Activated CD8-positive, alpha-beta memory T cell treated with anti-CD3 and anti-CD28 coated beads for 1 hour (primary cell): ENCODE measurements at places on chromosomes 3 and 15.

DNA sequence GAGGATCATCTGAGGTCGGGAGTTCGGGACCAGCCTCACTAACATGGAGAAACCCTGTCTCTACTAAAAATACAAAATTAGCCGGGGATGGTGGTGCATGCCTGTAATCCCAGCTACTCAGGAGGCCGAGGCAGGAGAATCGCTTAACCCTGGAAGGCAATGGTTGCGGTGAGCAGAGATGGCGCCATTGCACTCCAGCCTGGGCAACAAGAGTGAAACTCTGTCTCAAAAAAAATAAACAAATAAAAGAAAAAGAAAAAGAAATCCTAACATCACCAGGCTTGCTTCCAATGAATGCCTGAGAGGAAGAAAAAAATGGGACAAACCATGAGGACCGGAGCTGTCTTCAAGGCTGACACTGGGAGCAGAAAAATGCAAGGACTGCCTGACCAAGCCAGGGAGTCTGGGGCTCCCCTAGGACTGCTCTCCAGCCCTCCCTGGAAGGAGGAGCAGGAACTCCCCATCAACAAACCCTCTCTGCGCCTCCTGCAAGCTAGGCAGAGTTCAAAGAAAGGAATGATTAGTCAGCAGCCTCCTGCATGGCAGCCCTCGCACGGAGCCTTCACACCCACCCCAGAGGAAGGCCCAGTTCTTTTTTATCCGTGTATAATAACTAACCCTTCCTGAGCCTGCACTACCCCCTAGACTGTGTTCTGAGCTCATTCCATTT is 55.4 kb downstream of the NUP210 start:
- no peak for DNase-seq

DNA sequence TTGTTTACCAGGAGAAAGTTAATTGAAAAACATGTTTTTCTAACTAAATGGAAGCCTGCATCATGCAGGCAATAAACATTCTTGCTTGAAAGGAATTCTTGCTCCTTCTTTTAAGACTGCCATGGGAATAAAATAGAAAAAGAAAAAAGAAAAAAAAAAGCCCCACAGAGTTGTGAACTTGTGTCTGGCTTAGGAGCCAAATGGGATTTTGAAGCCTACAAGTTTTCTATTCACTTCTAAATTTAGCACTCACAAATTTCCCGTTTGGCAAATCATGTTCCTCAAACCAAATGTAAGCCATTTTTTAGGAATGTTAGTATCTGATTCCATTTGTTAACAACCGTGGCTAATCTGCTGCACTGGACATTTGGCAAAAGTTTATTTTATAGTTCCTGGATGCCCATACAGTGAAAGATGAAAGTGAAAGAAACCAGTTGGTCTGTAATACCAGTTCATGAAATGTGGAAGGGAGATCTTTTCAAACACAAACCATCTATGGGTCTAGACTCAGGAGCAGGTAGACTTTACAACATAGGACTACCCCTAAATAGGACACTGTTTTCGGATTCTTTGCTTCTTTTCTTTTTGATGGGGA is 133.8 kb upstream of the GMNC start:
- DNase-seq: no peak

- DNase-seq: no peak
Measured at GRCh38 chr3:143173242-143173641, 53.7 kb downstream of the CHST2 start.

- DNase-seq: no peak
Measured at GRCh38 chr3:186989429-186989828, 59.1 kb downstream of the ST6GAL1 start.

GRCh38 chr3:98457543-98457942 is 5.5 kb upstream of the OR5K1 start:
- DNase-seq: no peak

GRCh38 chr3:188316723-188317070 is 162.7 kb downstream of the LPP start:
- no peak for DNase-seq

GRCh38 chr3:24303057-24303754 is 191.4 kb downstream of the THRB start:
- DNase-seq: no peak

DNA sequence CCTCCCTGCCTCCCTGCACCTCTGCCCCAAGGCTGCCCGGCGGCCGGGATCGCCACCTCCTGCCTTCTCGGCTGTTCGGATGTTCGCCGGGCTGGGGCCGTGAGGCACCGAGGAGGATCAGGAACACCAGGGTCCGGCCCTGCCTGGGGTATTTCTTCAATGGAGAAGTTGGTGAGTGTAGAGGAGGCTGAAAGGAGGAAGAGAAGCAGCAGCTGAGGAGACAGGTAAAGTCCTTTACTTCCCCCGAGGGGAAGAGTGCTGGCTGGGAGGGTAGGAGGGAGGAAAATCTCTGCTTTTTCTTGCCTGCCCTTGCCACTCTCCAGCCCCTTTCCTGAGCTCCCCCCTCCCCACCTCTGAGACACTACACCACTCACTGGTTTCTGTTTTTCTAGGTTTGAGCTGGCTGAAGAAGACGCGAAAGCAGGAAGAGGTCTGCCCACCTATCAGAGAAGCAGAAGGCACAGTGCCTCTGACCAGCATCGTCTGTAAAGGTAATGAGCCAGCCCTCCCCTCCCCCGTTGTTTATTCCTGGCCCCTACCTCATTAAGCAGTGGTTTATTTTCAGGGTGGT is 519 bp downstream of the ASB7 start:
- no peak for DNase-seq

DNA sequence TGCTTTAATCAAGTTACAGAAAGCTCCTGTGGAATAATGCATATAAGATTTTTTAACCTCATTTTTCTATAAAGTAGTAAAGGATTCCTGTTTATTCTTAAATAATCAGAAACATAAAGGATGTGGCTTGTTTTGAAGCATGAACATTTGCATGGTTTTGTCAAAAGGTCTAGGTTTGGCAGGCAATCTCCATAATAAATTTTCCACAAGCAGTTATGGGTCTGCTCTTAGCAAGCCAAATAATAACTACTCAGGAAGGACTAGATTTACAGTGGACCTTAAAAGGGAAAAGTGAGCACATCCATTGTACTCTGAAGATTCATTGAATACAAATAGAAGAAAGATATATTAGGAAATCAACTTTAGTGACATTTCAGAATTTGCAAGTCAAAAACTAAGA is 407.3 kb upstream of the CBLB start:
- no peak for DNase-seq

GRCh38 chr3:10703875-10704274 is 112.2 kb upstream of the SLC6A11 start:
- no peak for DNase-seq

DNA sequence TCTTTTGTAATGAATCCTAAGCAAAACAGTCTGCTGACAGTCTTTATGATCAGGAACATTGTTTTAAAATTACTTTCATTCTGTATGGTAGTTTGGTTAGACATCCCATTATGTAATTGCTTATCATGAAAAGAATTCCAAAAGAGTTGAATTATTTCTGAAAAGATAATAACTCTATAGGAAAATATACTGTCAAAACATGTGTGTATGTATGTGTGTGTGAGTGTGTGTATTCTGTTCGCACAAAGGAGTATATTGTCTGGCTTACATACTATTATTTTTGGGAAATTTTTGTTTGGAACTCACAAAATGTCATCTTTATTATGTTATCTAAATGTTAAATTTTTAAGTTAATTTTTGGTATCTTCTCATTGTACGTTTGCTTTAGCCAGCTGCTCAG is 1075.9 kb downstream of the ZPLD1 start:
- DNase-seq: no peak

DNA sequence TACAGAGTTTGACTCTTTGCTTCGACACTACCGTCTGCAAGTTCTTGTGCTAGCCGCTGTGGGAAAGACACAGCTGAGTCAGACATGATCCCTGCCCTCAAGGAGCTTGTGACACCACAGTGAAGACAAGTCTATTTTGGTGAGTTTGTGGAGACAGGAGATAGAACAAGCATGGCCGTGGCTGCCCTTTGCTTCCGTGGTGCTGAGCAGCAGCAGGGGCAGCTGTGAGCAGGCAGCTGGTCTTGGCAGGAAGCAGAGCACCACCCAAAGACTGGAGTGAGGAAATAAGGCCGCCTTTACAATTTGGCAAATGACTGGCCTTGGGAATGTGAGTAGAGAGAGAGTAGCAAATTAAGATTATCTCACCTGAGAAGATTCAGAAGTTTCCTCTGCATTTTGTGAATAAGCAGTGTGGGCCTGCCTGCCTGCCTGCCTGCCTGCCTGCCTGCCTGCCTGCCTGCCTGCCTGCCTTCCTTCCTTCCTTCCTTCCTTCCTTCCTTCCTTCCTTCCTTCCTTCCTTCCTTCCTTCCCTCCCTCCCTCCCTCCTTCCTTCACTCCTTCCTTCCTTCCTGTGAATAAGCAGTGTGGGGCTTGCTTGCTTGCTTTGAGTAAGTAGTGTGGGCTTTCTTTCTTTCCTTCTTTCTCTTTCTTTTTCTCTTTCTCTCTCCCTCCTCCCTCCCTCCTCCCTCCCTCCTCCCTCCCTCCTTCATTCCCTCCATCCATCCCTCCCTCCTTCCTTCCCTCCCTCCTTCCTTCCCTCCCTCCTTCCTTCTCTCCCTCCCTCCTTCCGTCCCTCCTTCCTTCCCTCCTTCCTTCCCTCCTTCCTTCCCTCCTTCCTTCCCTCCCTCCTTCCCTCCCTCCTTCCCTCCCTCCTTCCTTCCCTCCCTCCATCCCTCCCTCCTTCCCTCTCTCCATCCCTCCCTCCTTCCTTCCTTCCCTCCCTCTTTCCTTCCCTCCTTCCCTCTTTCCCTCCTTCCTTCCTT is 1.6 kb upstream of the GCNT3 start:
- no peak for DNase-seq

DNA sequence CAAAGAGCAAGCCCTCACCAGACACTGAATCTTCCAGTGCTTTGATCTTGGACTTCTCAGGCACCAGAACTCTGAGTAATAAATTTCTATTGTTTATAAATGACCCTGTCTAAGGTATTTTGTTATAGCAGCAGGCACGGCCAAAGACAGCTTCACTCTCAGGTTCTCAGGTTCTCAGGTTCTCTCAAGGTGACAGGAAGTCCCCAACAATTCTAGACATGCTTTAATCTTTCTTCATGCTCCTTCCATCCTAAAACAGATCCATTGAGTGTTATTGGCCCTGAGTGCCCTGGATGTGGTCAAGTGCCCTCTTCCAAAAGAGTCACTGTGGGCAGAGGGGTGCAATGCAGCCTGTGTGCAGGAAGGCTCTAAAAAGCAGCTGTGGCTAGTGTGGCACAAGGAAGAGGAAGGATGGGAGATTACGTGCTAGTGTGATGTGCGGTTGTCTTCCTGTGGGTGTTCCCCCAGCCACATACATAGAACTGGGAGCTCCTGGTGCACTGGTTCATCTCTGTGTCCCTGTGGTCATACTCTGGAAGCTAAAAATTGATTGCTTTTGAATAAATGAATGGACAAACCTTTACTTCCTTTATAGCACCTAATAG is 11.0 kb upstream of the RAB7A start:
- no peak for DNase-seq

- DNase-seq: no peak
Measured at GRCh38 chr15:91515188-91515754, 338.2 kb upstream of the SLCO3A1 start.

GRCh38 chr3:189981668-189982067 is 139.0 kb downstream of the P3H2 start:
- no peak for DNase-seq

DNA sequence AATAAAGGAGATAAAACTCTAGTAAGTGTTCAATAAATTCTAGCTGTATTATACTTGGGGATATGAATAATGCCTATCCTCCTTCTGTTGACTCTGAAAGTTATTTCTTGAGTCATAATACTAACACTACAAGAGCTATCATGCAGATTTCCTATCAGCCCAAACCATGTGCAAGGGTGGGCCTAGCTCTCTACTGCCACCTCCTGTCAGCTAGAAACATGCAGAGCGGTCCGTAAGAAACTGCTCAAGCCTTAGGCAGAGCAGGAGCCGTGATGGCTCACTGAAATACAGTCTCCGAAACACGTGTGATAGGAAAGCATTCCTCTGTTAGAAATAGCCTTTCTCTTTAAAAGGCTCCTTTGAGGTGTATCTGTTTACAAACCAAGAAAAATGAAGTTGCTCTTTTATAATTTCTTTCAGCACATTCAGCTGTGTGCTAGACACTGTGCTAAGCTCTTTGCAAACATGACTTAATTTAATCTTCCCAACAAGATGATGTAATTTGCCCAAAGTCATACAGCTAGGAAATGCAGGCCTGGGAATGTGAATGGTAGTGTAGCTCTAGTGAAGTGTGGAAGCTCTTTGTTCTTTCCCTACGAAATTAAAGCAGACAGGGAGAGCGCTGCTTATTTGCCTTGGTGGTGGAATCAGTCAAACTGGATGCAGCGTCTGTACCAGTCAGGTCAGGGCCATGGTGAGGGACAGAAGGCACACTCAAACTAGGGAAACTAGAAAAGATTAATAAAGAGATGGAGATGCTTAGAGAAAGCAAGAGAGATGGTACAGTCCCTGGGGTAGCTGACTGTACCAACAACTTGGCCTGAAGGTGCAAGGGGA is 43.1 kb downstream of the MTHFS start:
- peak; percentile 31 for DNase-seq

- DNase-seq: no peak
Measured at GRCh38 chr15:29276366-29276765, 6.7 kb upstream of the NSMCE3 start.

DNA sequence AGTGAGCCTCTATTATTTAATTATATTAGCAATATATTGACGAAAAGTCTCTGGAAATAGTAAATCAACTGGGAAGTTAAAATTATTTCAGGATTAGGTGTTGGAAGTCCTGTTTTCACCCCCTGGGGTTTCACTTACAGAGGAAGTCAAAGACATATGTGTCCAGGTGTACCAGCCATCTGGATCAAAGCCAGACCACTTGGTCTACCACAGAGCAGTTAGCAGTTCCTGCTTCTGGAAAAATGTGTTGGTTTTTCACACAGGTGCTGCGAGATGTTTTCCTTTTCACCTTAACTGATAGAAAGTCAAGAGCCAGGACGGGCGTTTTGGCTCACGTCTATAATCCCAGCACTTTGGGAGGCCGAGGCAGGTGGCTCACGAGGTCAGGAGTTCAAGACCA is 13.1 kb downstream of the MME start:
- DNase-seq: no peak

DNA sequence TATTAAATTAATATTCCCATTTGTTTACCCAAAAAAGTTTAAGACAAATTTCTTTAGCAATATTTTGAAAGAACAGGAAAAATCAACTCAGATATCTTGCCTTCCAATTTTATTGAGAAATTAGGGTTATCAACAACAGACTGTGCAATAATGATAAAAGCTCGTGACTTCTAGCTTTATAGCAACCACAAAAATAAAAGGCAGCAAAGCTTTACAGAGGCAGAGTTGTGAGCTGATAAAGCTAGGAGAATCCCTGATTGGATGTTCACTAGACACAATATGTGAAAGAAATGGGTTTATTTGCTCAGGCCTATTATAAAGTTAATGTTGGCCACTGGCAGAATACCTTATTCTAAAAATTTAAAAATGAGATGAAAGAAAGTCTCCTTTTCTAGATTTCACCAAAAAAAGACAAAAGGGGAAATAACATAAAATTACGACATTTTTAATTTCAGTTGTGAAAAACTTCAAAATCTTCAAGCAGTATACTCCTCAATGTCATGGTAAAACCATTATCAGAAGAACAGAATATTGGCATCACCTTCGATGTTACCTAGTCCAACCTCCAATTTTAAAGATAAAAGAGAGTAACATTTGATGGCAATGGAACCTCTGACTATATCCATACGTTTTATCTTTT is 2.8 kb downstream of the VPS13C start:
- DNase-seq: no peak

GRCh38 chr3:110521019-110521418 is 550.6 kb upstream of the NECTIN3 start:
- no peak for DNase-seq

- no peak for DNase-seq
Measured at GRCh38 chr15:31261266-31262142, 65.1 kb upstream of the KLF13 start.

- no peak for DNase-seq
Measured at GRCh38 chr3:148175214-148175613, 522.5 kb upstream of the AGTR1 start.
